KBM-7 (cell line): ENCODE measurements at places on chromosomes 1 and 21.

GRCh38 chr1:221839782-221840395 is 98.0 kb upstream of the DUSP10 start:
- no peak for DNase-seq

- no peak for DNase-seq
These were observed 211.0 kb upstream of the DMRTA2 start for GRCh38 chr1:50634251-50634650.

DNA sequence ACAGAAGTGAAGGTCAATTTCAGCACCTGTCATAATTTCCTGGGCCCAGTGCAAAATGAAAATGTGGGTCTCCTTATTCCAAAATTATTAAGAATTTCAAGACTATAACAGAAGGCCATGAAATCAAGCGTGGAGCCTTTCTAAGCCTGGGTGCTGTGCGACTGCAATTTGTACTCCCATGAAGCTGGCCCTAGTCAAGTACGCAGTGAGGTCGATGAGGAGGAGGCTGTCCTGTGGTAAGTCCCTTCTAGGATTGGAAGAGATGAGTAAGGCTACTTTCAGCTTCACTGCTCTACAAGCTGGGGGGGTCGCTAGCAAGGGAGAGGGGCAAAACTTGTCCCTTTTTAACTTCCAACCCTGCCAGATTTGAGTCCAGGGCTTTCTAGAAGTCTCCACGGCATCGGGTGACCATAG is 410 bp upstream of the NUDC start:
- DNase-seq: no peak

GRCh38 chr1:168552961-168553360 is 9.2 kb upstream of the XCL2 start:
- DNase-seq: no peak

- DNase-seq: no peak
These were observed 180.6 kb upstream of the EDN2 start for GRCh38 chr1:41664861-41665640.

- DNase-seq: no peak
These were observed 64.3 kb upstream of the ADARB1 start for GRCh38 chr21:45010096-45010495.

DNA sequence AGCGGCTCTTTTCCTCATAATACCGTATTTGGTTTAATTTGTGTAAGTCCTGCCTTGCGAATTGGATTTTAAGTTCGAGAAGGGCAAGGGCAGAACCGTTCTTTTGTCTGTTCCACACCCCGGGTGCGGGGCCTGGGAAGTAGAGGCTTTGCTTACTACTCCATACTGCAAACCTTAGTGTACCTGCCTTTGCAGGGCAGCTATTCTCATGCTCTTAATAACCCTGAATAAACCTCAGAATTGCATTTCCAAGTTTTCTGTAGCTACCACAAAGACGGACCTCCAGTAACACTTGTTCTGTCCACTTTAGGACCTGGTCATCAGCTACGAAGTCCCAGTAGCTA is 657 bp upstream of the HNRNPU start:
- DNase-seq: no peak

DNA sequence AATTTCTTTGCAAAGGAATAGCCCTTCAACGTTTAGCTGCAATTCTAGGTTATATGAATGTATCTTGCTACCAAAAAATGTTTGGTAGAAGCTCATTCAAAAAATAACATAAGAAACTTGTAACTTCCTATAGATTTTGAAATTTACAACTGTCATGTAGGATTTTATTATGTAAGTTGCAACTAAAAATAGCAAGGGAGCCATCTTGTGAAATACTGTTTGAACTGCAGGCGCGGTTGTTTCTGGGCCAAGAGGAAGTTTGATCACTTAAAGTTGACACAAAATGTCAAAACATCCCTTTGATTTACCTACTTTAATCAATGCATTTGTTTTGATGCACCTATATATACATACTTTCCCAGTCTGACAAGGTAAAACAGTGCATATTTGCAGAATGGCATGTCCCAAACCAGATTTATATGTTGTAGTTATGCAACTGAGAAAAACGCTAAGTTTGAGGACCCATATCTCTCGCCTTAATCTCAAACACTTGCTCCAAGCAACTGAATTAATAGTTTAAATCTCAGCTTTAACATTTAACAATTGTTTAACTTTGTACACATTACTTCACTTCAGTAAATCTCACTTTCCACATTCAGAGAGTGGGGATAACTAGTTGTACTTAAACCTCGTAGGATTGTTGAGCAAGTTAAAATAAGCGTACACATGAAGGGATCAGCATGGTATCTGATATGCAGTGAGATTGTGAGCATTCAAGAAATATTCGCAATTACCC is 63.9 kb downstream of the KCNK2 start:
- DNase-seq: peak; percentile 44

- peak; percentile 30 for DNase-seq
These were observed 28.7 kb downstream of the RCSD1 start for GRCh38 chr1:167658574-167659328.

GRCh38 chr21:16624479-16625118 is 888.2 kb upstream of the CXADR start:
- no peak for DNase-seq

GRCh38 chr21:42093991-42094421 is 22.9 kb downstream of the UMODL1 start:
- DNase-seq: no peak

DNA sequence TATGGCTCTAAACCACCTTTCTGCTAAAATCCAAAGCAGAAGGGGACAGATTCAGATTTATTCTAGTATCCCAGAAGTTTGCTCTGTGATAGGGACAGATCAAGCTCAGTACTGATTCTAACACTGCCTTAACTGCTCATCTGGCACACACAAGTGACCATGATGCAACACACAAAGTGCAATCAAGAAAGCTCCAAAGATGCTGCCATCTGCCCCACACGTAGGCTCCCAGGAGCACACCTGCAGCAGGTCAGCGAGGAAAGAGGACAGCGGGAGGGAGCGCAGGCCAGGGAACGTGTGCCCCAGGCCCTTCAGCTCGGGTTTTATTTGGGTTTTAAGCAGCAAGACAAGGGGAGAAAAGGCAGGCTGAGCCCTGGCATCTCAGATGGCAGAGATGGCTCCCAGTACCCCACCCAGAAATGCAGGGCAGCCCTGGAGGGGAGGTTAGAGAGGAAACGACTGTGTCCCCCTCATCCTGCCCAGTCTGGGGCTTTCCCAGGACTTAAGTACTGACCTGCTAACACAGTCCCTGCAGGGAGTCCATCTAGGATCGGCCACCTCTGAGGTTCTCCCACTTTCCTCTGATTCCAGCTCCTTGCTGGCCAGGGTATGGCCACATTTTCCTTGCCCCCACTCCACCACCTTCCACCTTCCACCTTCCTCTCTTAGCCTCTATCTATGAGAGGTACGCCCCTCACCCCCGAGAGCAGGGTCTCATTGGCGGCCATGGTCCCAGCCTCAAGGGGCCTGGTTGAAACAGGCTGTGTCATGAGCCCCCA is 1.2 kb downstream of the TRIM11 start:
- no peak for DNase-seq

- no peak for DNase-seq
These were observed 43.7 kb upstream of the CACYBP start for GRCh38 chr1:174956086-174956485.

- no peak for DNase-seq
These were observed 9.8 kb downstream of the COL8A2 start for GRCh38 chr1:36115200-36115669.

DNA sequence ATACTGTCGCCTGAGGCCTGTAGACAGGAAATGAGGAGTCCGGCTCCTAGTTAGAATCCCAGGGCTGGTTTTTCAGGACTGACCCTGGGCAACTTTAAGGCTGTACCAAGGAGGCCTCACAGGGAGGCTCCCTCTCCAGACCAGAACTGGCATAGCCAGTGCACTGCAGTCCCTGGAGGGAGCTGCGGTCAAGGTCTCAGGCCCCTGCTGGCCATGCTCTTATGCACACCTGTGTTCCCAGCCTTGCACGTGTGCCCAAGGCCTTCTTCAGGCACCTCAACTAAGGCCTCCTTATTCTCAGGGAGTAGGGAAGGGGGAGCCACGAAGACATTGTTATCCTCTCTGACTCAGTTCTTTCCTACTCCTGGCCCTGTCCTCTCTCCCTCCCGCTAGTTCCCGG is 22.0 kb upstream of the IFNAR1 start:
- no peak for DNase-seq

DNA sequence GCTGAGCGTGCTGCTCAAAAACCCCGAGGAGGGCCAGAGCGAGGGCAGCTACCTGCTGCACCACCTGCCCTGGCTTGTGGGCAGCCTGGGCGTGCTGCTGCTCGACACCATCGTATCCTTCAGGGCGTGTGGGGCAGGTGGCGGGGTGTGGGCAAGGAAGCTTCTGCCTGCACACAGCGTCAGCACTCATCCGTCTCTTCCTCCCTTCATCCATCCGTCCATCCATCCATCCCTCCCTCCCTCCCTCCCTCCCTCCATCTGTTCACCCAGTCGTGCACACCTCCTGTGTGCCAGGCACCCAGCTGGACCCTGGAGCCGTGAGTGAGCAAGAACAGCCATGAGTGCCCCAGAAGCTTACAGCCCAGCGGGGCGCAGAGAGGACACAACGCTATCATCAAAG is 15.2 kb downstream of the SLC66A1 start:
- no peak for DNase-seq

DNA sequence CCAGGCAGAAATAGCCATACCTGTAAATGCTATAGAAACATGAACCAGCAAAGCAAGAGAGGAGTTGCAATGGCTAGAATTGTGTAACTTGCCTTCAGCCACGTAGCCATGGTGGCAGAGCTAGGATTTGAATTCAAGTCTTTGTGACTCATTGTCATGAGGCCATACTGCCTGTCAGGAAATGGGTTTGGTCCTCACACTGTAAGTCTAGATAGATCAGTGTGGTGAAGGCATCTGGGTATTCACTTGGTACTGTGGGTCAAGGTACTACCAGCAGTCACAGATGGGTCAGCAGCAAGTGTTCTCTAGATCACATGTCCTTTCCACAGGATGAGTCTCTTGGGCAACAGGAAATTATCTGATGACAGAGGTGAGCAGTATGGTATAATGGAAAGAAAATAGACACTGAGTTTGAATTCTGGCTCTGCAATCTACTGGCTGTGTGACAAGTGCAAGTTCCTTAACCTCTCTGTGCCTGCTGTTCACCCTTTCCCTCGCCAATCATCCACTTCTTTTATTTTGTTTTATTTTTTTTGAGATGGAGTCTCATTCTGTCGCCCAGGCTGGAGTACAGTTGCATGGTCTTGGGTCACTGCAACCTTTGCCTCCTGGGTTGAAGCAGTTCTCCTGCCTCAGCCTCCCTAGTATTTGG is 36.9 kb downstream of the FGGY start:
- DNase-seq: no peak

DNA sequence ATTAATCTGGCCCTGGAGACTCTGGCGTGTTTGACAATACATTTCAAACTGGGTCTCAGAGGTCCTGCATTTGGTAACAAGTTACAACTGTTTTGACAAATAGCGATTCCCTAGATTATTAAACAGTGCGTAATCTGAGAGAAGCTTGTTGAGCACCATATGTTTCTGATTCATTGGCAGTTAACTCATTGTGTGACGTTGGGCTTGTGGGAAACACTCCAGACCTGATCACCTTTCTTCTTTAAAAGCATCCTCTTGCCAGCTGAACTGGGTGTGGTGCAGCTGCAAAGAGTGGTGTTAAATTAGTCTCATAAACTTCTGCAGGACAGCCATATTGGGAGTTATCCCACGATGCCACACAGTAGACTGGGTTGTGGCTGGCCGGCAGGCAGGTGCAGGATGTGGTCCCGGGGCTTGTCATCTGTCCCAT is 82.7 kb downstream of the CDC7 start:
- no peak for DNase-seq

DNA sequence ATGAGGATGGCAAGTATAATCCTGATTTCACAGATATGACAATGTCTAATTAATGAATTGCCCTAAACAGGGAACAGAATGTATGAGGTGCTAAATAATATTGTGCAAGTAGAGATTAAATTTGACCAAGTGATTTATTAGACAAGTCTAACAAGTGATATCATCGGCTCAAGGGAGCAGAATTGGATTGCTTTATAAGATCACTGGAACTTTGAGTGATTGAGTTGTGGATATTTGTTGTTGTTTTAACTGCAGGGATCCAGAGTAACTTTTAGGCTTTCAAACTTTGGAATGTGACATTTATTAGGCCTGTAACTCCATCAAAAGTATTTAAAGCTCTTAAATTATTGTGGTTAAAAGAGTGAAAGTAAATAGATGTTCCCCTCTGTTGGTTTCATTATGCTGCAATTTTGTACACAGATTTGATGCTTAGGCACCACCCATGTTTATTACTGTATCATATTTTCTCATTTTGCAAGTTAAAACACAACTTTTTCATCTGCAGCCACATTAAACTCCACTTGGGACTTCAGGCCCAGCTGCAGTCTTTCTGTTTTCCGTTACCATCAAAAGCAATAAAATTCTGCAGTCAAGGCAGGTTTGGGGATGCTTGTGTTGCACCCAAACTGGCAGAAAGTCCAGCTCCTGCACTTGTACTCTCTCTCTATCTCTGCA is 206.6 kb downstream of the HLX start:
- DNase-seq: no peak

- no peak for DNase-seq
These were observed 7.1 kb downstream of the MYOM3 start for GRCh38 chr1:24104854-24105253.

- DNase-seq: peak; percentile 49
These were observed 3.5 kb downstream of the PPP1R15B start for GRCh38 chr1:204408074-204408507.

DNA sequence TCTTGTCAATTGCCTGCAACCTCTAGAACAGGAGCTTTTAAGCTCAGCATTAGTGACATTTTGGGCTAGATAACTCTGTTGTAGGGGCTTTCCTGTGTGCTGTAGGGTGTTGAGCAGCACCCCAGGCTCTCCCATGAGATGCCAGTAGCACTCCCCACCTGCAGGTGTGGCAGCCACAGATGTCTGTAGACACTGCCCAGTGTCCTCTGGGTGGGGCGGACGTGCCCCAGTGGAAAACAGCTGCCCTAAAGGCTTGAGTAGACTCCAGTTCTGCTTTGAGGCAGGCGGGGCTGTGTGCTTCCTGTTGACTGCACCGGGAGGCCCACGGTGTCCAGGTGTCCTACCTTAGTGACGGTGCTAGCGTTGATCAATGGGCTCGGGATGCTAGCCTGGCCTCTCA is 16.9 kb upstream of the PWP2 start:
- DNase-seq: no peak

DNA sequence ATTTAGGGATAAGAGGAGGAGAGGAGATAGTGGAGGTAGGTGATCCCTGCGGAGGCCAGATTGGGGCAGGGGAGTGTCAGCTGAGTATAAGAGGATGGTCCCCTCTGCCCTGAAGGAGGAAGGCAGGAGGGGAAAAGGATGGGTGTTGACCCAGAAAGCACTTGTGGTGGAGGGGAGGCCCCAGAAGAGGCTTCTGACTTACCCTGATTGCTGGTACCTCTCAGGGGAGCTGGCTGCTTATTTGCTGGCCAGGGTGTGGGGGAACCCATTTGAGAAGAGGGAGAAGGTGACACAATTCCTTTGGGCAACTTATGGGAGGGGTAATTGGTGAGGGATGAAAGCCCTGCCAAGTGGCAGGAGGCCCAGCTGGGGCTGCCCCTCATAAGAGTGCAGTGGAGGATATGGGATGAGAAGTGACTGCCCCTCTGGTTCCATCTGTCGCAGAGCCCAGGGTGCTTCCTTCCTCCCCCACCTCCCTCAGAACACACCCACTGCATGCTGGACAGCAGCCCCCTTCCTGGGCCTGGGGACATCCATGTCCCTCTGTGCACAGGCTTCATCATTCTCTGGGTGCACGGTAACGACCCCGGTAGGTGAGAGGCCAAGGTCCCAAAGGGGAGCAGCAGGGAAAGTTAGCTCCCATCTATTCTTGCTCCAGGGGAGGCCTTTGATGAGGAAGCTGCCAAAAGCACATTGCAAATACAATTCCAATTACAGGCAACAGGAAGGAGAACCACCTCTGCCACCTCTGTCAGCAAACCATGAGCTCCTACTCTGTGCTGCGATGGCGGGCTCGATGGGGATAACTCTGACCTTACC is 1.4 kb upstream of the PCSK9 start:
- no peak for DNase-seq
